ENCODE measurements at places on chromosomes 4 and X.
A peak's percentile ranks its signal among the peaks of the same experiment; 100 is the strongest.

GRCh38 chr4:67886281-67886680 lies 2.5 kb upstream of the TMPRSS11D start:
- no peak for DNase-seq

- DNase-seq, result no peak
Measured at GRCh38 chr4:1666391-1666790, 17.7 kb downstream of the FAM53A start.

DNA sequence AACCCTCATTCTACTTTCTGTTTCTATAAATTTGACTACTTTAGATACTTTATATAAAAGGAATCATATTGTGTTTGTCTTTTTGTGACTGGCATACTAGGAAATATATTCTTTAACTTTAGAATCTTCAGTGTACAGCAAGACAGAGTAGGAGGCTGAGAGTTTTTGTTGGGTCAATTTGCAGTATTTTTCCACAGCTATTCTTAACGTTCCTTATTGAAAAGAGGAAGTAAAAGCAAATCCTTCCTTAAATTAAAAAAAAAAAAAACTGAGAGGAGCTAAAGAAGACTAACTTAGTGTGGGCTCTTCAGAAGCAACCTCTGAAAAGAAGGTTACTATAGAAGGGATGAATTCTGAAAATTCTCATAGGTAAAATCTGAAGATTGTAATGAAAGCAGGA lies 1194.6 kb downstream of the ADGRL3 start:
- no peak for DNase-seq

- DNase-seq, result peak; percentile 37
Measured at GRCh38 chr4:38075370-38076152, 115.4 kb downstream of the PTTG2 start.

DNA sequence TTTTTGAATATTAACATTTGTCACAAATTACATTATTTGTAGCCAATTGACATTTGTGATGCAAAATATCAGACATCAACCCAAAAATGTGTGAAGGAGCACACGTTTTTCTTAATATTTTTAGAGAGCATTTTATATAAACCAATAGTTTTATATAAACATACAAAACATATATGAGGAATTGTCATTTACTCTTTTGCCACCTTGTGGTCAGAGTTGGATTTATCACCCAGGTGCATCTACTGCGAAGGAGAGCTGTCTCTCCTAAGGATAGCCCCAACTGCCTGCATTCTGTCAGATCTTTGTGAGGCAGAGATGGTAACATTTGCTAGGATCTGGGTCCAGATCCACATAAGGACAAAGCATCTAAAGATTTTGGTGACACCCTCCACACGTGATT lies 2.5 kb upstream of the USP27X start:
- DNase-seq, result no peak

DNA sequence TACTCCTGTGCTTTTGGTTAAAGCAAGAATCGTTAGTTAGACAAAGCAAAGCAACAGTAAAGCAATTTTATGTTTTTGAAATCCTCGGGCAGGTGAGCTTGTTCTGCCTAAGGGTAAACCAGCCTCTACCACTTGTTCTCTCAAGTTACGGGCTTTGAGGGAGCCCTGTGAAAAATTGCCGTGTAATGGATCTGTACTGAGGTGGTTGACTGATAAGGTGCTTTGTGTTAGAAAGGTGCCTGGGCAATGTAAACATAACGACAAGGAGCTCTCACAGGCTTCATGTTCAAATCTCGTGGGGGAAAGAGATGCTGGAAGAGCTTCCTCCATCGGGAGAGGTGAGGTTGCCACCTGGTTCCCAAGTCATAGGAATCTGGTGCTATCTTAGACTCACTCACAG lies 111.8 kb downstream of the TRAPPC11 start:
- DNase-seq, result no peak

GRCh38 chr4:42566835-42567234 lies 90.1 kb downstream of the ATP8A1 start:
- DNase-seq, result no peak

- DNase-seq, result no peak
Measured at GRCh38 chr4:16027114-16027513, 56.7 kb downstream of the PROM1 start.

DNA sequence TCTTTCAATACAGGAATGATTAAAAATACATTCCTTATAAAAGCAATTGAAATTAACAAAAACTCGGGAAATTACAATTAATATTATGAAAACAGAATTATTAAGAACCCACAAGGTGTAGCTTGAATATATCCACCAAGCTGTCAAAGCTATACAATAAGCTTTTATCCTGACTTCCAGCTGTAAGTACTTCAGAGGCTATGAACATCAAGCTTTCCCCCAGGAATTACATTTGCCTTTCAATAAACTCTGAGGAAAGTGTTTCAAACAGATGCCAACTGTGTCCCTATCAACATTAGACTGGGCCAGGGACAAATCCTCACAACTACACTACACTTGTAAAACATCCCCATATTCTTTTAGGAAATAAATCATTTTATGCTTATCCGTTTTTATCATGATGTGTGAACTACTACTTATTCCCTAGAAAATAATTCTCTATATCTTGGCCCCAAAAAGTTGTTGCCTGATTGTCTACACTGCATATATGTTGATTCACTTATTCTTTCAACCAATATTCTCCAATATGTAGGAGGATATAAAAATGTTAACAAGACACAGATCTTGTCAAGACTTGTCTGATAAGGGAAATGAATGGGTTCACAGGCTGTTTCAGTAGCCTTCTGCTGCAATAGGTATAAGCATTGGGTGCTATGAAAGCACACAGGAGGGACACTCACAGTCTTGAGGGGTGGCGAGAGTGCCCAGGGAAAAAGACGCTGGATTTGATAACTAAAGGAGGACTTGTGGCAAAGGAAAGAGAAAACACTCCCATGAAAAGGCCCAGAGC lies 494.1 kb downstream of the CENPC start:
- DNase-seq, result no peak

DNA sequence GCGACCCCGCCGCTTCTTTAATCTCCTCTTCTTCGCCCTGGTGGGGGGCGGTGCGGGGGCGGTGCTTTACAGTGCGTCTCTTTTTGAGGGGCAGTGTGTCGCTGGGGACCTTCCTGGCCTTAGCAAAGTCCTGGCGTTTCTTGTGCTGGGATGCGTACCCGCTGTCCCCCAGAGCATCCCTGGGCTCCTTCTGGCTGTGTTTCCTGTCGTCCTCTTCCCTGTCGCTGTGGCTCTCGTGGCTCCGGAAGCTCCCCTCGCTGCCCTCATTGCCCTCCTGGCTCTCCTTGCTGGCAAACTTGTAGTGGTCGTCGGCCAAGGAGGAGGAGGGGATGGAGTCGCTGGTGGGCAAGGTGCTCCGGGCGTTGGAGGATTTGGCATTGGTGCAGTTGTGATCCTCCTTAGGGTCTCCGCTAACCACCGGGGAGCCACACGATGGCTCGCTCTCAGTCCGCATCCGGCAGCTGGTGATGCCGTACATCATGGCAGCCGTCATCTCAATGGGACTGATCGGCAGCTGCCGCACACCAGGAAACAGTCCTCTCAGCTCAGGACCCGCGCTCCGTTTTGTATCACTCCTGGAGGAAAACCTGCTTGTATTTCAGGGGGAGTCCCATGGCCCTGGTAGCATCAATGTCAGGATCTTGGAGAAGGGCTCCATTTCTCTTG lies 30.4 kb upstream of the TMSB15A start:
- peak; percentile 8 for DNase-seq

- no peak for DNase-seq
Measured at GRCh38 chr4:175068266-175068665, 150.1 kb downstream of the ADAM29 start.

- no peak for DNase-seq
Measured at GRCh38 chrX:1743105-1743504, 128.2 kb downstream of the ASMT start.

DNA sequence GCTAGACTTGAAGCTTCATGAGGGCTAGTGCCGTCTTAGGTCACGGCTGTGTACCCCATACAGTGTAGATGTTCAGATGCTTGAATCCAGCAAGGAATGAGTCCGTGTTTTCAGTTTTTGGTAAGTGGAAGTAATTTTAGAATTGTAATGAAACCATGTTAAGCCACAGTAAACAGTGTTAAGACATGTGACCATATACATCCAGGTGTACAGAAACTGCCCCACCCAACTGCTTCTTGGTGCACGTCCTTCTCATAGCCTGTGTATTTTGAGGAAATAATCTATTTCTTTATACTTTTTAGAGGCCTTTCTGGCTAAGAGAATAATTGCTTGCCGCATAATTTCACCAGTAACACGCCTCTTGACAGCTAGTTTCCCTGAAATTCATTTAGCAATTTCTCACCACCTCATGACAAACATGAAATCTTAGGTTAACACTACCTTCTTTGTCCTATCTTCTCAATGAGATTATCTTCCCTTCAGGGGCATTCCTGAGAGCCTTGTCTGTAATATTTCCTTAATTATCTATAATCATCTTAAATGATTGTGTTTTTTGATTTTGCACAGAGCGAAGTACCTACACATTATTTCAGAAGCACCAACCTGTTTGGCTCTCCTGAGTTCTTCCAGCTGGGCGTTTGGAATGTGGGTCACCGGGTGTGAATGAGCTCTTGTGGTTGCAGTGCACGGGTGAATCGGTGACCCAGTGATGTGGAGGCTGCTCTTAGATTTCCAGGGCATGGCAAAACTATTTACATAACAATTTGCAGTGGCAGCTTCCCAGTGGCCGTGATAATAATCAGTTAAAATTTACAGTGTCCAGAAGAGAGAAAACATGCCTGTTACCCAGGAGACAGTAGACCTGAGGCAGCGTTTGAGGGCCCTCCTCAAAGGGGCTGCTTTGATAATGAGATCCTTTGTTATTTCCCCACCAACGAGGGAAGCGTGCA lies 50.2 kb upstream of the TADA2B start:
- no peak for DNase-seq

GRCh38 chrX:10477525-10477924 lies 142.9 kb downstream of the MID1 start:
- DNase-seq, result no peak

DNA sequence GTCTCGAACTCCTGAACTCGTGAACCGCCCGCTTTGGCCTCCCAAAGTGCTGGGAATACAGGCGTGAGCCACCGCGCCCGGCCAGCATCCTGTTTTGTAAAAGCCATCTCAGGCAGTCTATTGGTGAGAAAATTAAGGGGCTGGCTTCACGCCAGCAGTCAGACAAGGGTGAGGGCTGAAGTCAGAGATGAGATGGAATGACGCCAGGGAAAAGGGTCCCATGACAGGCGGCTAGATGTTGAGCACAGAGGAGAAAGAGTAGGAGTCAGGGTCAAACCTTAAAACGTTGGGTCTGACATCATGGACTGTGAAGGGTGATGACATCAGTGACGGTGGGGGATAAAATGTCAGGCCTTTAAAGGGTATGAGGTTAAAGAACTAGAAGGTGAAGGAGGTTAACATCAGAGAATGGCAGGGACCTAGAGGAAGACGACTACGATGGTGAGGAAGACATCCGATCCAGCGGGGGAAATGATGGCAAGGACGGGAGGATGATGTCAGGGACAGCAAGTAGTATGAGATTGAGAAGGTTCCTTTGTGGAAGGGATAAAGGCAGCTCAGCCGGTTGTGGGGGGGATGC lies 504 bp upstream of the RBM3 start:
- no peak for DNase-seq

DNA sequence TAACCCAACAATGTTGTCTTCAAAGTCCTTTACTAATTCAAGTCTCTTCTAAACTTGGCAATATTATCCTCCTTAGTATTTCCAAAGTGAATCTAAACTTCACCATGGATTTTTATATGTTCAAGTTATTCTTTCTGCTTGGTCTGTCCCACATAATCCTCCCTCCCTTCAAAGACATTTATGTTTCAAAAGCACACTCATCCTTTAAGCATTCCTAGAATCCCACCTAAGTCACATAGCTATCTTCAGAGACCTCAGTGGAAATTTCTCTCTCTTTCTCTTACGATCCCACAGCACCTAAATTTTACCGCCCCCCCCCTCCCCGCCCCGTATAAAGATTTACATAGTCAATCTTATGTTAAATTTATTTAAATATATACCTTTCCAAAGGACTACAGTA lies 314.9 kb upstream of the GRIA3 start:
- no peak for DNase-seq

GRCh38 chrX:51606446-51606845 lies 12.3 kb downstream of the CENPVL3 start:
- DNase-seq, result no peak

Measured in CD4-positive, alpha-beta T cell treated with Interferon alpha-2 for 1 hour (primary cell).